ENCODE measurements at places on chromosomes 7 and 10.

DNA sequence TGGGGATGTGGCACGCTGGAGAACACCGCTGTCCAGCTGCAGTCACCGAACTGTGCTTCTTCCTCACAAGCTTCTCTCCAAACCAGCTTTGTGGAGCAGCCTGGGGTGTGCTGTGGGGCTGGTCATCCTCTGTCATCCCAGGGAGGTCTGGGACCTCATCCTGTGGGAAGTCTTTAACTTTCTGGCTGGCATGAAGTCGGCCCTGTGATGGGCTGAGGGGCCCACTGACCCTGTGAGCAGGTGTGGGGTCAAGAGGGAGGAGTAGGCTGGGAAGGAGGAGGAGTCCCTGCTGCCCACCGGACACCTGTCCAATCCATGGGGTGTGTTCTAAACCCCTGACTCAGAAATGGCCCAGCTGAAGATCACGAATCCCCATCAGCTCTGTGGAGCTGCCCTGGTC lies 136.2 kb upstream of the SHH start:
- DNase-seq, result no peak

DNA sequence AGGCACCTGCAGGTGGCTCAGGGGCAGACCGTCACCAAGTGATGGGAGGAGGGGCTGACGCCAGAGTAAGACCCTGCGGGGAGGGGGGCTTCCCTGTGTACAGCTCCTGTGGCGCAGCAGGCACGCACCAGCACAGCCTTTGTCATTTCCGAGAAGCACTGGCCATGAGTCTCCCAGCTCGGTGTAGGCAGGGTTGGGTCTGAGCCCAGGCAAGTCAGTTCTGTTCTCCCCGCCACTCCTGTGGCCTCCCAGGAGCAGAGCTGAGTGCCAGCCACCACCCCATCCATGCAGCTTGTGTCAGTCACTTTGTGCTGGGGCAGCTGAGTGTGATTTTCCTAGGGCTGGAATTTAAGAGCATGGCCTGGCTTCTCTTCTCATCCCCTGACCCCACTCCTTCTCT lies 13.2 kb downstream of the CPSF4 start:
- DNase-seq, result no peak

GRCh38 chr7:71784180-71784579 lies 628.0 kb downstream of the CALN1 start:
- DNase-seq, result no peak

DNA sequence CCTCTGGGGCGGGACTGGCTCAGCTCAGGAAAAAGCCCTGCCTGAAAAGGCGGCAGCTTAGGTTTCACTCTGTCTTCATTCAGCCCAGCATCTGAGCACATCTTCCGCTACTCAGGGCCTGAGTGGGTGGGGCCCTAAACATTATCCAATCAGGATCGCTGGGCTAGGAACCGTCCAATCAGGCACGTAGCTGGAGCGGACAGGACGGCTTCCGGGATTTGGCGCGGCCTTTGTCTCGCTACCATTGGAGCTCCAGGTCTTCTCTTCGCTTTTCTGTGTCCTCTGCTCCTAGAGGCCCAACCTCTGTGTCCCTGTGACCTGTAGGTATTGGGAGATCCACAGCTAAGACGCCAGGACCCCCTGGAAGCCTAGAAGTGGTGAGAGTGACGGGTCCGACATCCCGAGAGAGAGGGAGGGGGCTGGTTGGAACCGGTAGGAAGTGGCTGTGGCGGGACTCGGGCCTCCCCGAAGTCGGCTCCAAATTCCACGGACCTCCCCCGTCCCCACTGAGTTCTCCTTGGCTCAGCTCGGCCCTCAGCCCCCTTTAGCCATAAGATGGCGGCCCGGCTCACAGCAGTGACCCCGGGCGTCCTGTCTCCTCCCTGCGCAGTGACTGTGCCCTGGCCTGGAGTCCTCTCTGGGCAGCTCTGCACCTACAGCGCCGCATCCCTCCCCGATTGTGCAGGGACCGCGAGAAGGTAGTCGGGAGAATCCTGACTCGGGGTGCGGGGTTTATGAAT lies 99.1 kb downstream of the ZNF680 start:
- no peak for DNase-seq

- DNase-seq, result no peak
These were observed 31.9 kb upstream of the INSYN2A start for GRCh38 chr10:127228195-127228787.

GRCh38 chr7:141433698-141434097 lies 117.5 kb upstream of the AGK start:
- no peak for DNase-seq

DNA sequence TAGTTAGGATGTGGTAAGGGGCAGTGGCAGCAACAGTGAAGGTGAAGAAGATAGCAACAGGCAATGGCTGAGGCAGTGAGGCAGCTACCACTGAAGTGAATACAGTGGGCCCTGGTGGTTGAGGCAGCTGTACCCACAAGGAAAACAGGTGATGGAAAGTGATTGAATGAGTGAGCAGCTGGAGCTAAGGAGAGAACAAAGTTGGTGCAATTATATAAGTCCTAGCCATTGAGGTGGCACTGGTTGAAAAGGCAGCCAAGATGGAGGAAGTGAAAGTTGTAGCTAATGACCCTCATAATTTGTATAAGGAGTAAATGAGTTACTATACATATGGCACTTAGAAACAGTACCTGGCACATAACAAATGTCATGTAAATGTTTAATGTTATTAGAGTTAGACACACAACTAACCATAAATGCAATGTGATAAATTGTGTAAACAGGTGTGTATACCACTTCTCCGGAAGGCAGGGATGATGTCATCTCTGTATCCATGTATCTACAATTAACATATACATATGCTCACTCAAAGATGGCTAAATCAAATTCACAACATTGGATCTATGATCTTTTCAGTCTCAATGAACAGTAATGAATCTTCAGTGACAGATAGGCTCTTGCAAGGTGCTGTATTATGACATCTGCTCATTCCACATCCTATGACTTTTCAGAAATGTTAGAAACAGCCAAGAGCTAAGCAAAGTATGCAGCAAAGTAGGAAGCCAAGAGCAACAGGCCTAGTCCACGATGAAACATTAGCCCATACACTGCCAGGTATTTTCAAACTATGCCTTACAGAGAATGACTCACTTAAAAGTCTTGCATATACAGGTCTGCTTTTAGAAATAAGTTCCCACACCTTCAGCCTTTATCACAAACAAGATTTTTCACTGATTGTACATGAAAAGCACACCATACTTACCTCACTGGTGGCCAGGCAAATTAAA lies 10.7 kb downstream of the XPNPEP1 start:
- DNase-seq, result peak; percentile 38

DNA sequence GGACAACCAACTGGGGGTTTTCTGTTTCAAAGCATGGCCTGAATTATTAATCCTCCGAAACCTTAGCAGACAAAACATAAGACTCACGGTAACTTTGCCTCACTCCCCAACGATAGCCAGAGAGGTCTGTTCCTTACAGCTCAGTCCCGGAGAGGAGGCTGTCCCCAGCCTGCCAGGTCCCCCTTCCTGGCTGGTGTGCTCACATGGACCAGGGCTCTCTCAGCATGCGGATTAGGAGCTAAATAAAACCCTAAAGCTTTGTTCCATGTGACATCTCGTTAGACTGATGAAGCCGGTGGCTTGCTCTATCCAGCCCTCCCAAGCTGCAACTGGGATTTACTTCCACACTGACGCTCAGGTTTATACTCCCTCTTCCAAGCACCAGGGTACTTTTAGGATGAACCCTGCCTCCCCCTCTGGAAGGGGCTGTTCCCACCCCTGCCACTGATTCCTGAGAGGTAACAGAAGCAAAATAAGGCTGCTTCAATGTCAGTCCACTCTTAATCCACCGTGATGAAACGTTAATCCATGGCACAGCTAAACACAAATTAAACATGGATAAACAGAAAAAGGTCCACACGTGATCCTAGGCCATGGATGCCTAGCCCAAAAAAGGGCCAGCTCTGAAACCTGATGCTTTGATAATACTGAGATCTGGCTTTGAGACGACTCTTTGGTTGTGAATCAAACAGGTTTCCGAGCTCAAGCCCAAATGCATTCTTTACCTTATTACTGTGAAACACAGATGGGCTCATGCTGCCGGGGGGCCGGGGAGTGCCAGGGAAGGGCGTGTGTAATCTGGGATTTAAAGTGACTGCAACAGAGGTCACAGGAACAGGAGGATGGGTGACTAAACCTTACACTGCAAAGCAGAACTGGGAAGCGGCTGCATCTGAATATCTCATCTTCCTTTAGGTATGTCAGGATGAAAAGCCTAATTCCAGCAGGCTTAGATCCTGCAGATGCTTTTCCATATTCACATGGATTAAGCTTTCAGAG lies 86.2 kb downstream of the ZRANB1 start:
- no peak for DNase-seq

DNA sequence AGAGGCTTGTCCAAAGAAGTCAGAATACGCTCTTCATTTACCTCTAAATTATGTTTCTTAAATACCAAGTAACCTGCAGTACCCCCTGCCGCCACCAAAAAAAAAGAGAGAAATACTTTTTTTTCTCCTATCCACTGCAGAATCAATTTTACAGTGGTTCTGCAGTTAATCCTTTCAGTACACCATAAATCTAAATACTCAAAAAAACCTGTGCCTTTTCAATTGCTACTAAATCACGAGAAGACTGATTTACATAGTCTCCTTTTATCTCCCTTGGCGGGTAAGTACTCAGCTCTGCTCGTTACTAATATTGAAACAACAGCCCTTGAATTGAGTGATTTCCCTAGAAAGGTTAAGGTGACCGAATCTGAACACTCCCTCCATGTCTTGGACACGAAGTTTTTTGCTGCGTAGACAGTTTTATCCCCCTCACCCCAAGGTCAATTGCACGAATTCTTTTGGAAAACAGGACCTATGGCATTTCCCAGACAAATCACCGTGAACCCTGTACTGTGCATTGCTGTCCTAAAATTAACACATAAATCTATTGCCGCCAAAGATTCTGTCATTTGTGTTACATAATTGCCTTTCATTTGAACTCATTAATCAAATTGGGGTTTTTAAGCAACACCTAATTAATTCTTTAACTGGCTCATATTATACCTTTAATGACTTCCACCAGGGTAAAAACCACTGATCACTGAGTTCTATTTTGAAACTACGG lies 512 bp upstream of the VIM start:
- DNase-seq, result no peak

GRCh38 chr10:132016514-132016913 lies 34.8 kb upstream of the BNIP3 start:
- no peak for DNase-seq

DNA sequence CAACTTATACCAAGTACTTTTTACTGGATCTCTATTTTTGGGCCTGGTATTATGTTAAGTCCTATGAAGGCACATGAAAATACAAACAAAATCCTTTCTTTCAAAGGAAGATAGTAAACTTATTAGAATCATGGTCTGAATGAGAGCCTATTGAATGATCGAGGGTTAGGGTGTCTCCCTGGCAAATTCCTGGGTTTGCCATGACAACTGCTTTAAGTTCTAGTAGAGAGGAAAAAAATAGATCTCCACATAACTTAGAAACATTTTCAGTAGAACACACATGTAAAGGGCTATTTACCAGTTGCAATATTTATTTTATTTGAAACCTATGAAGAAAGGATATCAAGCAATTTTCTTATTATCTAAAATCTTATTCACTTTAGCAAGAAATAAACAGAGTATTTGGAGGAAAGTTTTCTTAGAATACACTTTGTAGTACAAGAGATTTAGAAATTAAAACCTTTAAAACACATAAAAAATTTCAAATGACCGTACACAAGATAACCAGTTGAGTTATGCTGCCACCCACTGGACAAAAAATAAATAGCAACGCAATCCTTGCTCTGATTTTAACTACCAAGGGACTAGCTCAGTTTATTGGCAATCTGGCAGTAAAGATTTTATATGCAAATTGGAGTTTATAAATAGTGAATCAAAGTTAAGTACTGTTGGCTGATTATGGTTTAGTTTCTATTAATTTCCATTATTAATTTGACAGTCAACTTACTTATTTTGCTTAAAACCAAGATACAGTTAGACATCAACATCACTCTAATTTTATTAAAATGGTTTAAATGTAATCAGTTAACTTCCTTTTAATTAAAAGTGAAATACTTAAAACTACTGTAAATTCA lies 33.9 kb downstream of the CACUL1 start:
- DNase-seq, result no peak

DNA sequence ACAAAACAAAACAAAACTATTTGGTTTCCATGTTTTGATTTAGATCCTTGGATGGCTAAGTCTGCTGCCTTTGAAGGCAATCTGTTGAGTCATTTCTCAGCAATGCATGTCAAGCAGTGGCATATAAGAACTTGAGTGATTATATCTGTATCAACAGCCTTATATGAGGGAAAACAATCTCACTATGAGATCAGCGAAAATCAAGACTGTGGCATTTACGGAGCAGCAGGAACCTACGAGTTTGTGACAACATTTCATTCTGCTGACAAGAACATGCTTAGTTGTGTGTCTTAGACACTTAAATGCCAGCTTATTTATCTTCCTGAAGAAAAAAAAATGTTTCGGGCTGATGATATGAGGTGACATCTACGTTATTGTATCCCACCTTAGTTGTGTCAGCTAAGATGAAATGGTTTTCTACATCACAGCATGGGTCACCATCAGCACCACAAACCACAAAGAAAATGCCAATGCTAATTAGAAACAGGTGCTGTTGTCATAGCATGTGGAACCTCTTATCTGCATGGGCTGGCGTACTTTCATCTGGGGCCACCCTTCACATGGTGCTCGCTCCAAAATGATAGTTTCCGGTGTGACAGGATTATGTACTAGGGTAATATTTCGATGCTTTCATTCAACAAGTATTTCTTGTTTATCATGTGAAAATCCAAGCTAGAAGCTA lies 1085.5 kb downstream of the SORCS1 start:
- no peak for DNase-seq

DNA sequence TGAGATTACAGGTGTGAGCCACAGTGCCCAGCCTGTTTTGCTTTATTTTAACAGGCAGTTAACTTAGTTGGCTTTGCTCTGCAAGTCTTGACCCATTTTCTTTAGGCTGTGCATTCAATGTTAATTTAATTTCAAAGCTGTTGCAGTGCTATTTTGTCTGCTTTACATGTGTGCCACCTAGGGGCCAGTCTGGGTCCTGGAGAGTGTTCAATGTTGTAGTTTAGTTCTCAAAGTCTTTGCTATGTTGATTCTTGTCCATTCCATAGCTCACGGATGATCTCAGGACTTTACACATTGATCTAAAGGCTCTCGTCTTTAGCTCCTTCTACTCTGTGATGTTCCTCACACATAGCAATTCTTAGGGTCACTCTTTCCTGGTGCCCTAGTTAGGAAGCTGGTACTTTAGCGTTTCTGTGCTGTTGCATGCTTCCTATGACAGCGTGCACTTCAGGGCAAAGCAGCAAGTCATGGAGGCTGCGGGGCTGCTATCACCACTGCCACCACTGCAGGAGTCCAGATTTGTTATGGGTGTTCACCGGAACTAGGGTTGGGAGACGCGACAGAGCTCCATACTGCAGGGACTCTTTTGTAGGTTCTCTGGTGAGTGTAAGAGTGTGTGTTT lies 16.4 kb upstream of the ABCA13 start:
- peak; percentile 2 for DNase-seq

GRCh38 chr7:110856704-110857103 lies 234.2 kb upstream of the LRRN3 start:
- DNase-seq, result no peak

- no peak for DNase-seq
These were observed 228.5 kb downstream of the PTPRN2 start for GRCh38 chr7:158358926-158359645.

GRCh38 chr7:143300959-143301935 lies 13.1 kb downstream of the CASP2 start:
- no peak for DNase-seq

Measured in GM18507 (cell line).